ENCODE measurements at places on chromosomes 6 and 20.
A peak's percentile ranks its signal among the peaks of the same experiment; 100 is the strongest.

DNA sequence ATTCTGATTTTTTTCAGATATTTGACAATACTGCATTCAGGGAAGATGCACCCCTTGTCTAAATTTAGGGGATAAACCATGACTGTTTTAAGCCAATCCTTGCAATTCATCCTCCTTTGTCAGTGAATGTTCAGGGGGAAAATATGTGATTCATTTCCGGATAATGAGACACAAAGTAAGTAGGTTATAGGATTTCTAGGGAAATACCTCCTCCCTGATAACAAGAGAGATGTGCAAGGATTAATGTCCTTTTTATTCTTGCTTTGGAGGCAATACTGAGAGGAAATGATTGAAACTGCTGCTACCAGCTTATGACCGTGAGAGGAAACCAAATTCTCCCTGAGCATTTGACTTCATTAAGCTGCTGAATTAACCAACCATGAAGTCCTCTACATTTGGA is 161.3 kb upstream of the EYA4 start:
- no peak for DNase-seq

DNA sequence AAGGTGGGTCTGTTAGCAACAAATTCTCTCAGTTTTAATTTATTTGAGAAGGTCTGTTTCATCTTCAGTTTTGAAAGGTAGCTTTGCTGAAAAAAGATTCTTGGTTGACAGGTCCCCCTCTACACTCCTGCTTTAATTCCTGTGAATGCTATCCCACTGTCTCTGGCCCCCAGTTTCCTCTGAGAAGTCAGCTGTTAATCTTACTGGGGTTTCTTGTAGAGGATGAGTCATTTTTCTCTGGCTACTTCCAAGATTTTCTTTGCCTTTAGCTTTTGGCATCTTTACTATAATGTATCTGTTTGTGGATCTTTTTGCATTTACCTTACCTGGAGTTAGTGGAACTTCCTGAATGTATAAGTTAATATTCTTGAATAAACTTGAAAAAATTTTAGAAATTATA is 122.7 kb downstream of the MMS22L start:
- no peak for DNase-seq

DNA sequence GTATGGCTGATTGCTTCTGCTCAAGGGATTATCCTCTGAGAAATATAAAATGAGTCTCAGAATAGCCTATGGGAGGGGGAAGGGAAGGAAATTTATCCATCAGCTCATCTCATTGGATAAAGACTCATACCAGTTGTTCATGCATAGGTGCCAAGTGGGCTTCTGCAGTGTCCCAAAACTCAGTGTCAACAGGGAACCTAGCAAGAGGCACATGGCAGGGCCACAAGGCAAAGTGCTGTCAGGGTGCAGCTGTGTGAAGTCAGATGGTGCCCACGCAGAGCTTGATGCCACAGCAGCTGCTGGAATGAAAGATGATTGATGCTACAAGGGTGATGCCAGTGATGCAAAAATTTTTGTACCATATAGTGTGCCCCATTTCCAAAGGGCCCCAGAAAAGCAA is 3.2 kb upstream of the CHD6 start:
- no peak for DNase-seq

- no peak for DNase-seq
These were observed 11.4 kb downstream of the DYNLT1 start for GRCh38 chr6:158633127-158633526.

DNA sequence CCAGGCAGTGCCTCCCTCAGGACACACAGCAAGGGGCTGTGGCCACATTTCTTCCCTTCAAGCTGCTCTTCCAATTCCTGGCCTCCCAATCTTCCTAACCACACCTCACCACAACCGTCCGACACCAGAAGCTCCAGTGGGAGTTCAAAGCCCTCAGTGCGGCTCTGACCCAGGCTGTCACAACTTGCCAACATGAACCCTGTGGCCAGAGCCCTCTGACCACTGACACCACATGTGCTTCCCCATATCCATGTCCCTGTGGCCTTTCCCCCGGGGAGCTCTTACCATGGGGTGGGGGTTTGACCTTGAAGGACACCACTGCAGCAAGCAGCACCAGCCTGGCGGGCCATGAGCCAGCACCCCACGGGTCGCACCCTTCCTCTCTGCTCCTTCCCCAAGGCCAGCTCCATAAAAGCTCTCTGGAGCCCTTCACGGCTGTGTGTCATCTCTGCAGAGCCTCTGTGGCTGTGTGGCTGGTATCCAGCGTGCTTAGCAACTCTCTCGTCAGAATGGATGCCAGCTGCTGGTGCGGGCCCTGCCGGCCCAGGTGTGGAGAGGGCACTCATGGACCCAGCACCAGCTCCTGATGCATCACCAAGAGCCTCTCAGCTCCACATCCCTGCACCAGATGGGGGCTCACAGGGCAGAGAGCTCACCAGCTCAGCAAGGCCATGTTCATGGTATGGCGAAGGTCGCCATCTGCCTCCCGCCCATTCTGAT is 106.1 kb downstream of the PSMB1 start:
- DNase-seq = no peak

DNA sequence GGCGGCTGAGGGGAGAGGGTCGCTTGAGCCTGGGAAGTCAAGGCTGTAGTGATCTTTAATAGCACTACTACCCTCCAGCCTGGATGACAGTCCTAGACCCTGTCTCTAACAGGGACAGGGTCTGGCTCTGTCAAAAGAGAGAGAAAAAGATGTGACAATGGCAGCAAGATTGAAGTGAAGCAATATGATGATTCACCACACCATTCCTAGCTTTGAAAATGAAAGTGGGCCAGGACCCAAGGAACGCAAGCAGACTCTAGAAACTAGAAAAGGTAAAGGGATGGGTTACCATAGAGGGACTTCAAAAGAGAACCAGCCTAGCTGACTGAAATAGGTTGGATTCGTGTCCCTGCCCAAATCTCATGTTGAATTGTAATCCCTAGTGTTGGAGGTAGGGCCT is 426.9 kb downstream of the HTR1B start:
- no peak for DNase-seq

- no peak for DNase-seq
These were observed 99.3 kb downstream of the SESN1 start for GRCh38 chr6:108995296-108995695.

DNA sequence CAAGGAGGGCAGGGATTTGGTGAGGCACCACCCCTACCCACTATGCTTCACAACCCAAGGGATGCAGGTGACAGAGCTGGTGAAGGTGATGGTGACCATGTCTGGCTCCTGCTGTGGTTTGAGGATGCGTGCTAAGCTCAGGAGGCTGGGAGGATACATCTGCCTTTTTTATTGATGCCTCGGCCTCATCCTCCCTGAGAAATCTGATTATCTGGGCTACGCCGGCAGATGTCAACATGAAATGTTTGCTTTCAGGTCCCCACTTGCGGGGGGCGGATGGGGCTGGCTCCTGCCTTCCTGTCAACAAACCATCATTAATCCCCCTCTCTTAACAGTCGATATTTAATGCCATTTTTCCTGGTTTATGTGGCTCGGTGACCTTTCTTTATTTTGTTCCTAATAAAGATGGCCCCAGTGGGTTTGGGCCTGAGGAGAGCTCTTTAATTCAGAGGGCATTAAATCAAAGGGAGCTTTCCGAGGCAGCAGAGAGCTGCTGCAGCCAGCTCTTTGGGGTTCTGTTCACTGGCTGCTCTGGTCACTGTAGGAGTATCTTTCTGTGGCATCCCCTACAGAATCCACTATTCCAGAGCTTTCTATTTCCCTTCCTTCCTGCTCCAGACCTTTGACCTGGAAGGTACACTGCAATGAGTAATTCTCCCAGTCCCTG is 33.5 kb upstream of the LRFN2 start:
- no peak for DNase-seq

DNA sequence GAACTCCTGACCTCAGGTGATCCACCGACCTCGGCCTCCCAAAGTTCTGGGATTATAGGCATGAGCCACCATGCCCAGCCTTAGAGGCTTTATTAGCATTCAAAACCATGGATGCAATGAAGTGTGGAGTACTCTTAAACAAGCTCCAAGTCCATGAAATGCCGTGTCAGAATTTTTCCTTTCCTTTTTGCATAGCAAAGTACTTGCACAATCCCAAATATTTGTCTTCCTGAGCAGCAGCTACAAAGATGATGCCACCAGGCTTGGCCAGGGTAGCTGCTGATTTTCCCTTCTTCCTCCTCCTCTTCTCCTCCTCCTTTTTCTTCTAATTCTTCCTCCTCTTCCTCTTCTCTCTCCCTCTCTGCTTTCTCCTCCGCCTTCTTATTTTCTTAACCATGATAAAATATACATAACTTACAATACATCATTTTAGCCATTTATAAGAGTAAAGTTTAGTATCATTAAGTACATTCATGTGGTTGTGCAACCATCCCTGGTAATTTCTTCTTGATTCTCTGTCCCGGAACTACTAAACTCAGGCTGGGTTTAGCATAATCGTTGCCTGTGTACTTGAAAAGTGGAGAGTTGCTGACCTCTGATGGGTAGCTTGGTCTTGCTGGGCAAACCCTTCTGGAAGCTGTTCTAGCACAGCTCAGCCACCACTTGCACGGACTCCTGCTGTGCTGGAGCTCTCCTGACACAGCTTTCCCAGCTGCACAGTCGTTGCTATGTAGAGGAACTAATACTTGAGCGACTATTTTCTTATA is 20.3 kb downstream of the MUCL3 start:
- DNase-seq = peak; percentile 24

GRCh38 chr6:150377211-150377781 is 8.5 kb downstream of the IYD start:
- no peak for DNase-seq

DNA sequence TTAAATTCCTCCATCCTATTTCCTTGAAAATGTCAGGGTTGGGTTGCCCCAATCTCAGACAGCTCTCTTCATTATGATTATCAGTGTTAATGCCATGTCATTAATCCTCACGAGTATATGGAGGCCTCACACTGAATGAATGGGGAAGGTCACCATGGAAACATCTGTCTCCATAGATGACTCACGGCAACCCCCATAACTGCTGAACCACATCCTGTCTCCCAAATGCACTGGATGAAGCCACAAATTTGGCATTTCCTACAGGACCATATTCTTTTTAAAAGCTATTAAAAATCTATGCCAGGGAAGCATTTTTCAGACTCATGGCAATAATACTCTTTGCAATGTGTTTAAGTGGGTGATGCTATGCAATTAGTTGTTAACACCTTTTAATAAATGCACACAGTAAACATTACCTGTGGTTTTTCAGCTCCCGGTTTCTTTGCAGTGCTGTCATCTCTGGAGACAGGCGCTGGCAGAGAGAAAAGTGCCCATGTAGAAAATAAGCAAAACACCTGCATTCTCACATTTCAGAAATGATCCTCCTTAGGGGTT is 80.1 kb upstream of the PTPRK start:
- peak; percentile 86 for DNase-seq

DNA sequence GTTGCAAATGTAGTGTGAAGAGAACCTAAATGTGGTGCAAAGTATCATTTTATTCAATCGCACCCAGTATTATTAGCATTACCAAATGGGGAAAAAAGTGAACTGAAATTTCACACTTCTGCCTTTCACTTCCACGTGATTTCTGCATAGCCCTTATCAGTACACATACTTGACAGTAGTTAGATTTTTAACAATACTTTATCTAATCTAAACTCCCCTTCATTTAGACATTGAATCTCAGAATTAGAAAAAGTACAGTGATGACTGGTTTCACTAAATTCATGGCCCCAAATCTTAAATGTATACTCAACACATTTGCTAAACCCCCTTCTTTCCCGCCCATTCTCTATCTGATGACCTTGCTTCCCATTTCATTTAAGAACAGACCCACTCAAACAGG is 14.3 kb downstream of the STX7 start:
- DNase-seq = no peak

GRCh38 chr20:10747019-10747418 is 73.2 kb upstream of the JAG1 start:
- DNase-seq = no peak

DNA sequence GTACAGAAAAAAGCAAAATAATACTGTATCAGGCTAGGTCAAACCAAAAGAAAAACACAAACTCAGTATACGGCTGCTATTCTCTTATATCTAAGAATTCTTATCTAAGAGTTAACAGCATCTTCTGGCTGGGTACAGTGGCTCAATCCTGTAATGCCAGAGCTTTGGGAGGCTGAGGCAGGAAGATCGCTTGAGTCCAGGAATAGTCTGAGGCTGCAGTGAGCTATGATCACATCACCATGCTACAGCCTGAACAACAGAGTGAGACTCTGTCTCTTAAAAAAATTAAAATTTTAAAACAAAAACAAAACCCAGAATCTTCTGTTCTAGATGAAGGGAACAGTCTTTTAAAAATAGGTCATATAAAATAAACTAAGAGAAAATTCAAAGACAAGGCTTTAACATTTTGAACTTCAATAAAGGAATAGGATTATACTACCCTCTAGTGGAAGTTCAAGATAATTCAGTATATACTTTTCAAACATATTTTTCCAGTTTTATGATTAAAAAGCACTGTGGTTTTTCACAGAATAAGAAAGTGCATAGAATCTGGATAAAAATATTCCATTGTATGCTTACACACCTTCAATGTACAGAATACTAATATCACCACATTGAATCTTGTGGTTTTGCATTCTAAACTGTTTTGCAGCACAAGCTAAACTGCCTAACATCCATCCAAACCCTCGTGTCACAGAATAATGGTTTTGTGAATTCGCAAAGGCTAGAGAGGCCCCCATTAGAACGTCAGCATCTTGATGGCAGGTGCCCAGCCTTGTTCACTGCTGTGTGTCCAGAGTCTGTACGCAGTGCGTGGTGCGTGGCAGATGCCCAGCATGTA is 39.3 kb downstream of the DTNBP1 start:
- no peak for DNase-seq

GRCh38 chr20:38248133-38248532 is 12.4 kb downstream of the KIAA1755 start:
- no peak for DNase-seq

DNA sequence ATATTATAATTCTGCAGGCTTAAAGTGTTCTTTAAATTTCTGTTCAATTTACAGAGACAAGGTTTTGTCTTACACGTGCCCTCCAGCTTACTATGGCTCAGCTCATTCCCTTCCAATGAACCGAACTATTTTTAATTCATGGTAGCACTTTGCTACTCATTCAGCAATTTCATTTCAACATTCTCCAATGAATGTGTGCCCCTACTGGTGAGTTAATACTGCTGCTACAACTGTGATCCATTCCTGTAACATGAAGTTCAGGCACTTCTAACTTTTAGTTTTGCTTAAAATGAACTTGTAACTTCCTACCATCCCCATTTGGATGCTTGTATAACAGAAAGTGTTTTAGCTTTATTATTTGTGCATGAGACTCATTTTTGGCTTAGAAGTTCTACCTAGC is 99.7 kb downstream of the F13A1 start:
- DNase-seq = no peak

DNA sequence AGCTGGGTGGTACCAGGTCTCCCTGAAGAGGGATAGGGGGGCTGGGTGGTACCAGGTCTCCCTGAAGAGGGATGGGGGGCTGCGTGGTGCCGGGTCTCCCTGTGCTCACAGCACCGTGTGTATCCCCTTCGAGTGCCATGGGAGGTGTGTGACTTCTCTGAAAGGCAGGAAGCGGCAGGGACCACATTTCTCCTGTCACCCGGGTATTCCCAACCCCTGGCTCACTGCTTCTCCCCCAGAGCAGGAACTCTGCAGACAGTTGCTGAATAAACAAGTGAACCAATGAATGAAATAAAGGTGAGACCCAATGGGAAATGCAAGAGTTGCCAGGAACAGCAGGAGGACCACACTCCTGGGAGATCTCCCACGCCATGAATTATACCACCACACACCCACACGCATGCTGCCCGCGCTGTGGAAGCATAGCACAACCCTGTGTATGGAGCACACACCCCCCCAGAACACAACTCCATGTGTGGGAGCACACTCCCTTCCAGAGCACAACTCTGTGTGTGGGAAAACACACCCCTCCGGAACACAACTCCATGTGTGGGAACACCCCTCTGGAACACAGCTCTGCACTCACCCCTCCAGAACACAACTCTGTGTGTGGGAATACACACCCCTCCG is 50.7 kb downstream of the RNASET2 start:
- no peak for DNase-seq

- no peak for DNase-seq
These were observed 14.3 kb downstream of the GRM4 start for GRCh38 chr6:34131326-34132290.

All from fibroblast of gingiva (primary cell).